ENCODE measurements at places on chromosomes 6 and 20. TPM values are rescaled to one million over a fixed set of nuclear protein-coding genes. Genes with fewer than 3 reads are reported as not detected.

The SLC22A23 gene
- 27.6 TPM for total RNA-seq

The TENT5A gene
- total RNA-seq: 7.9 TPM

The OTOR gene
- not detected for total RNA-seq

The ERVFRD-1 gene
- not detected for total RNA-seq

All from uterus (tissue), 4 donors.